ENCODE measurements at places on chromosomes 2 and 18. TPM values are rescaled to one million over a fixed set of nuclear protein-coding genes. Genes with fewer than 3 reads are reported as not detected.

GRCh38 chr2:428591-428990 is 140.7 kb upstream of the ALKAL2 start:
- DNase-seq = no peak

DNA sequence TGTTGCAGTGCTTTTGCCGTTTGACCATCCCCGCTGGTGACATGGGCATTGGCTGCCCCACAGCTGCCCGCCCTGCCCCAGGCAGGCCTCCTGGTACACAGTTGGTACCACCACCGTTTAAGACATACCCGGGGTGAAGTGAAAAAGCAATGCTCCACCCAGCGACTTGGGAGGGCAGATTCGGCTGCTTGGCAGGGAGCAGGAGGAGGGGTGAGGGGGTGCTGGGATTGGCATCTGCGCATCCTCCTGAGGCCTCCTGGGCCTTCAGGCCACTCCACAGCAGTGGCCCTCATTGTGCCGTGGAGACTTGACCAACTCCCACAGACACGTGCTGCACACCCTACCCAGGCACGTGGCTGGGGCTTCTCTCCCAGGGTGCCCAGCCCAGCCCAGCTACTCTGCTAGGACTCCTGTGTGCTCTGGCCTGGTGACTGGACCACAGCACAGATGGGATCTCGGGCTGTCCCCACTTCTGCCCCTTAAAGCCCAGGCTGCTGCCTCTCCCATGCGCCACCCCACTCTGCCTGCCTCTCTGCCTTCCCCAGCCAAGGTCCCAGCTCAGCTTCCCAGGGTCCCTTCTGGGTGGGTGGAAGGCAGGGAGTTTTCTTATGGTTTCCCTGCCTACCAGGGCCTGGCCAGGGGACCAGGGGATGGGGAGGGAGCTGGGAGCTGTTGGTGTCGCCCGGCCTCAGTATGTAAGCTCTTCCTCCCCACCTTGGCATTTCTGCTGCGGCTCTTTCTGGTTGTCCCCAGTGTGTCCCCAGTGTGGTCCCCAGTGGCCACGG is 157.0 kb upstream of the HS6ST1 start:
- no peak for DNase-seq

The LHCGR gene
- 0.25 TPM for polyA plus RNA-seq

DNA sequence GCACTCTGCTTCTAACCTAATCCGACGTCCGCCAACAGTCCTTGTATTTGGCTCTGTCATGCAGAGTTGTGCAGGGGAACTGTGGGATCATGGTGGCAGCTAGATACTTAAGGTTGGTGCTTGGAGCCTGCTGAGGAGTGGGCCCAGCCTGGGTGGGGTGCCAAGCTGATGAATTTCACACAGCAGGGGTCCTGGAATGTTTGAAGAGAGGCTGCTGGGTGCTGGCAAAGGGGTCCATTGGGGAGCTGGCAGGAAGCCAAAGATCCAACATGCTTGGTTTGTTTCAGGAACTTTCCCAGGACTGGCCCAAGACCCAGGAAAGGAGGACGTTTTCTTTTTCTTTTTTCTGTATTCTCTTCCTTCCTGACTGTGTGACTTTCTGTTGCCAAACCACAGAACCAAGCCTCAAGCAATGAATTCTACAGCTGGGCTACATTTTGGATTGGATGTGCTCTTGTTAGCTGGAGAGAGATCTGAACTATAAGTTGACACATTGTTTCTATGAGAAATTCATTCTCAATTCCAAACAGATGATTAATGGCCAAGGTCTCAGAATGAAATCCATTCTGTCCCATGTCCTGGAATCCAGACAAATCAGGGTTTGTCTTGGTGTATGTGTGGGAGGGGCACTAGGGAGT is 49.9 kb downstream of the DHRS9 start:
- no peak for DNase-seq

DNA sequence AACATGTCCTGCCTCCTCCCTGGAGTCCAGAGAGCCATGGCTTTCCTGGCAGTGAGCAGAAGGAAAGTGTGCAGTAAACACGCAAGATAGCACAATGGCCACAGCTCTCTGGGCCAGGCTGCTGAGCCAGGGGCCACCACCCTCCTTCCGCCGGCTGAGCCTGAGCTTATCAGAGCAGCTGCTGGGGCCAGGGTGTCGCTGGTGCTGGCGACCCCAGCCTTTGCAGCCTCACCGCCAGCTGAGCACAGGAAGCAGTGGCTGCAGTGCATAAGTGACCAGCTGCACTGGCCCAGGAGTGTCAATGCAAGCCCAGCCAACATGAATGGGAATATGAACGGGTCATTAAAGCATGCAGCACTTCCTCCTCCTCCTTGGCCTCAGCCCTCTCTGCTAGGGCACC is 172.0 kb downstream of the ZFP36L2 start:
- DNase-seq = no peak

The NRP2 gene
- 11.1 TPM for polyA plus RNA-seq

DNA sequence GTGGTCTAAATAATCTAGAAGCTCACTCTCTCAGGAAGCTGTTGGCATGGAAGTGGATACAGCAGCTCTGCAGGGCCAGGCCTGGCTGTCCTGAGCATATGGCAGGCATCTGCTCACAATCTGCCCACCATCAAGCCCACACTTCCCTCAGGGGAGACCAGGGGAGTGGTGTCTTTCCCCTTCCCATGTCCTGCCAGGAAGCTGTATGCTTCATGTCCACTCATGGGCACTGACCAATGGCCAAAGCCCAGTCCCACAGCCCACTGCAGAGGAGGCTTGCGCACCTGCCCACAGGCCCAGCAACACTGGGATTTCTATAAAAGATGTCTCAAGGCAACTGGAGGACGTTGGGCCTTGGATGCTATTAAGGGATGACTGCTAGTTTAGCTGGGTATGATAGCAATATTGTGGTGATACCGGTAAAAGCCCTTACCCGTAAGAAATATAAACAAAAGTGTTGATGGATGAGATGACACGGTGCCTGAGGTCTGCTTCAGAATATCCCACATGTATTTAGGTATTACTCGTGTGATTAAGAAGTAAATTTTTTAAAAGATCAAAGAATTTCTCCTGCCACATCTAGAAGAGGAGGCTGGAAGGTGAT is 106.7 kb upstream of the CTDP1 start:
- DNase-seq = no peak

- no peak for DNase-seq
Observed at GRCh38 chr18:59537579-59537978, 159.6 kb downstream of the CCBE1 start.

The MAP4K3 gene
- 36.9 TPM for polyA plus RNA-seq

The GALNT5 gene
- 1.7 TPM for polyA plus RNA-seq

Measured in hindlimb muscle (tissue), 1 donor.